Left renal pelvis (tissue), 4 donors: ENCODE measurements at places on chromosomes 11 and 22.
A peak's percentile ranks its signal among the peaks of the same experiment; 100 is the strongest.

DNA sequence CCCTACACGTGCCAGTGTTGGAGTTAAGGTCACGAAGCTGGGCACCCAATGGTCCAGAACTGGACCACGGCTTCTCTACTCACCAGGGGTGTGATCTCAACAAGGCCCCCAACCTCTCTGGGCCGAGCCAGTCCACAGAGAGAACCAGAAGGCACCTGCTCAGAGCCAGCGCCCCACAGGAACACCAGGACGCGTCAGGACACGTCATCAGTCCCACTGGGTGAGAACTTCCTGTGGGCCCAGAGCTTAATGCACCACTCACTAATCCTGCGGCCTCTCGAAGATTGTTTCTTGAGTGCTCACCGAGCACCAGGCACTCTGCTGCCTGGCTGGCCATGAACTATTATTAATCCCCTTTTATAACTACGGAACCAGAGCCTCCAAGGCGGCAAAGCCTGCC lies 10.1 kb downstream of the PHF21B start:
- DNase-seq, result no peak

GRCh38 chr11:75689863-75690609 lies 21.2 kb upstream of the MAP6 start:
- DNase-seq, result peak; percentile 14

GRCh38 chr11:110190885-110191284 lies 97.7 kb downstream of the ZC3H12C start:
- no peak for DNase-seq

- no peak for DNase-seq
These were observed 7.9 kb upstream of the MS4A2 start for GRCh38 chr11:60080535-60080934.

- no peak for DNase-seq
These were observed 4.0 kb downstream of the A4GALT start for GRCh38 chr22:42716649-42717127.

DNA sequence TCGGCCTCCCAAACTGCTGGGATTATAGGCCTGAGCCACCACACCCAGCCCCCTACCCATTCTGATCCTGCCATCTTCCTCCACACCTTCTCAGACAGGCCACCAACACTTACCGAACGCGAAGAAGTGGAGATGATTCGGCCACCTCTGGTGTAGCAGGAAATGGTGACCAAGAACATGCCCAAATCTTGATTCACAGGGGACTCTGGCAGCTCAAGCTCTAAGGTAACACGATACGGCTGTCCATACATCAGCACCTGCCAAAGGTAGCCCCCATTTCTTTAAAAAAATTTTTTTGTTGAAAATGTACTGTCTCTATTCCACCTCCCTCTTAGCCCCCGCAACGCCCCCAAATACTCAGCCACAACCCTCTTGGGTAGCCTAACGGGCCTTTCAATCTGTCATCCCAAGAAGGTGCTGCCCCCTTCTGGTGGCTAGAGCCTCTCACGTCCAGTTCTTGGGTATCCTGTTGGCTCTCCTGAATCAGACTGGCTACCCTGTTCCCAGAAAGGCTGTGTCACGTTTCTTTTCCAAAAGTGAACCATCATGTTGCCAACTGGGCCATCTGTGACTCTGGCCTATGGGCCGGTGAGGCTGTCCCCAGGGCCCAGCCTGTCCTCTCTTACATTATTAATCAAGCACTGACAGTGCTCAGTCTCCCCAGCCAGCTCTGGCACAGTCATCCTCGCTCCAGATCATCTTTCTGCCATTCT lies 5.3 kb upstream of the LRRN4CL start:
- DNase-seq, result no peak

DNA sequence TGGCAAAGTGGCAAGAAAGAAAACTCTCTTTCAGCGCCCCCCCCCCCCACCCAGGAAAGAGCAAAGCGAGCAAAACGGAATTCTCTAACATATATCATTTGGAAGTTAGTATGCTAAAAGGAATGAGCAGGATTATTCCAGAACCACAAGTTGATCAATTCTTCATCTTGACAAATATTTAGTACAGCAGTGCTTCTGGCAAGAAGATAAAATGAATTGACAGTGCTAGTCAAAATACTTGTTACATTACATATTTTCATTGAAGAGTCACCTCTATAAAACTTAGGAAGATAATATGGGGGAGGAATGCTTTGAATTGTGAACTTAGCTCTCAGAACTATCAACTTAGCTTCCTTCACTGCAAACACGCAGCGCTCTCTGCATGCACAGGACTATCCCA lies 377.4 kb downstream of the DYNC2H1 start:
- DNase-seq, result no peak

DNA sequence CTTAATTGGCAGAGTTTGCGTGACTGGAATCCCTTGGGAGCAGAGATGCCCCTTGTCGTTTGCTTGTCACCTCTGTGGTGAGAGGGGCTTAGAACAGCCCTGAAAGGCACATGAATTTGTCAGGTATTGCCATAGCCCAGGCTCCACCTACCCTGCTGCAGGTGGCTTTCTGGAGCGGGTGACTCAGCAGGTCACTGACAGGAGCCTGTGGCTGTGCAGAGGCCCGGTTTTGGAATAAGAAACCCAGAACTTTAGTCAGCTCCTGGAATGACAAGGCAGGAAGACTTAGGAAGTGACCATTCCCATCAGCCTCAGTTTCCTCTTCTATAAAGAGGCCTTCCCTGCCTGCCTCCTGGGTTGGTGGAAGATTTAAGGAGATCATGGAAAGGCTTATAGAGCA lies 539.7 kb downstream of the INSC start:
- no peak for DNase-seq

DNA sequence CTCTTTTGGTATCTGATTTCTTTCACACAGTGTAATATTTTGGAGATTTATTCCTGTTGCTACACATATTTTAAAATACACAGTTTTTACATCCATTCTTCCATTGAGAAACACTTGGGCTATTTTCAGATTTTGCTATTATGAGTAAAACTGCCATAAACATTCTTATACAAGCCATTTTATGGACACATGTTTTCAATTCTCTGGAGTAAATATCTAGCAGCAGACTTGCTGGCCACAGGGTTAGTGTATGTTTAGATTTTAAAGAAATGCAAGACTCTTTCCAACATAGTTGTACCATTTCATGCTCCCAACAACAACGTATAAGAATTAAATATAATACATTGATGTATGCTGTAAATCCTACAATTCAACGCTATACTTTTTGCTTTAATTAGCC lies 360.8 kb upstream of the PITPNB start:
- DNase-seq, result no peak

GRCh38 chr22:44759001-44759400 lies 6.6 kb downstream of the ARHGAP8 start:
- DNase-seq, result no peak

GRCh38 chr11:110463153-110463552 lies 33.4 kb downstream of the FDX1 start:
- peak; percentile 24 for DNase-seq

DNA sequence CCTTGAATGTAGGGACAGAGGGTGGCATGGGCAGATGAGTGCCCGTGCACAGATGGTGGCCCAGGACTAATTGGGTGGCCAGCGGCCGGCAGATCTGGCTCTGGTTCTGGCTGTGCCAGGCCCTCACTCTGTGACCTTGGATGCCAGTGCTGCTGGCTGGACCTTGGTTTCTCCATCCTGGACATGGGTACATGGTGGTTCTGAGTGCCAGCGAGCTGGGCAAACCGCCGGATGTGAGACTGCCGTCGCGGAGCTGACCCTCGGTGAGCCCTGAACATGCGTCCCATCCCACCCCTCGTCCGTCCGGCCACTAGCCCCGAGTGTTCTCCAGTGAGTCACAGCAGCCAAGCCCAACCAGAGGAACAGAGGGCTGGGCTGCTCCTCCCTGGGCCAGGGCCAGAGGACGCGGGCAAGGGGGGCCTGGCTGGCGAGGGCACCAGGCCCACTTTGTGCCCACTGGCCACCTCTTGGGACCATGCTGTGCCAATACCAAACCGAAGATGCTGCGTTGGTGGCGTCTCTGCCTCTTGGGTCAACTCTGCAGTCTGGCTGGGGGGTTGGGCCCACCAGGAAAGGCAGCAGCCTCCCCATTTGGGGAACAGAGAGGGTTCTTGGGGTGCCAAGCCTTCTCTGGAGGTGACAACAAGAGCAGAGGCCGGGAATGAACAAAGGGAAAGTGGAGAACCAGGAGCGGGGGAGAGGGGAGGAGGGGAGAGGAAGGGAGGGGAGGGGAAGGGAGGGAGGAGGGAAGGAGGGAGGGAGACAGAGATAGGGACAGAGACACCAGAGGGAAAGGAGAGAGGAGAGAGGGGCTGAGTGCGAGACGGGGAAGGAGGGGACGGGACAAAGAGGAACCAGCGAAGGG lies 10.7 kb downstream of the LSP1 start:
- peak; percentile 74 for DNase-seq

DNA sequence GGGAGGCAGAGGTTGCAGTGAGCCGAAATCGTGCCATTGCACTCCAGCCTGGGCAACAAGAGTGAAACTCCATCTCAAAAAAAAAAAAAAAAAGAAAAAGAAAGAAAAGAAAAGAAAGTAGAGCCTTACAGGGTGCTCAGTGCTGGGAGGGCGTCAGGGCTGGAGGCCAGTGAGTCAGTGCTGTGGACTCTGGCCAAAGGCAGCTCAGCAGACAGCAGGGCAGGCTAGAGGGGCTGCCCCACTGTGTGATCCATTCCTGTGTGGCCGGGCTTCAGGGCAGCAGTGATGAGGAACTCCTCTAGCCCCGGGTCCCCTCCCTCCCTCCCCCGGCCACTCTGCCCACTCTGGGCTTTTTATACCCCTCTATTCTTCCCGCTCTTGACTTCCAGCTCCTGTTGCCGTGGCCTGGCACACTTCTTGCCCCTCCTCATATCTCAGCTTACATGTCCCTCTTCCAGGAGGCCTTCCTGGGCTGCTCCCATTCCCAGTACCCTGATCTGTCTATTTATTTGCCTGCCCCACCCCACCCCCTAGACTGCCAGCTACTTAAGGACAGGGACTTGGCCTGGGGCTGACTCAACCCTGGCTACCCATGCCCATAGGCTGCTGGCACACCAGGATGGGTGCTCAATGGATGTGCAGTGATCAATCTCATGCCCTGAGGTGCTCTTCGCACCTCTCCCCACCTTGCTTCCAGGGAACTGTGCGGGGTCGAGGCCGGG lies 10.1 kb downstream of the SYT12 start:
- DNase-seq, result no peak

- DNase-seq, result no peak
These were observed 196.3 kb upstream of the ARHGAP20 start for GRCh38 chr11:110908401-110909105.

DNA sequence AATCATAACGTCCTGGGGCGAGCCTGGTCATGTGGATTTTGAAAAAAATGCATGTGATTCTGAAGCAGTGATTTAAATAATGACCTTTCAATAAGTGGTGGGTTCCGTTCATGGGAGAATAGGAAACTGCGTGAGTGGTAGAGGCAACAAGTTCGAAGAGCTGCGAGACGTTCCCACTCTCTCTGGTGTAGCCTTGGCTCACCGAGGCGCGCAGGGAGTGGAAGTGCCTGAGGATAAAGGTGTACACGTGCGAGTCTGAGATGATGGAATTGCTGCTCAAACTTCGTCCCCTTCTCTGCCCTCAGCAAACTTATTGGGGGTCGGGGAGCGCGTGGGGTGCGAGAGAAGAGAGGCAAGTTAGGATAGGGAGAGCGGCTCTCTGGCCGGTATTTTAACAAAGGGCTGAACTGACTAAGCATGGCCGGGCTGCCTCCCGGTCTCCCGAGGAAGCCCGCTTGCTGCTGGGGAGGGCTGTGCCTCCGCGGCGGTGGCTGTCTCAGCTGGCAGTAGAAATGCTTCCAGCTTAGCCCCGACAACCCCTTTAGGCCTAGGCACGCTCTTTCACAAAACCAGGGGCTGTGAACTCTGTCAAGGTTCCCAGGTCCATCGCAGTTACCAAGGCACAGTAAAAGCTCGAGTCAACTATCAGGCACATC lies 875 bp upstream of the STT3A start:
- no peak for DNase-seq

GRCh38 chr11:2140411-2141400 lies 1.5 kb upstream of the IGF2 start:
- no peak for DNase-seq

GRCh38 chr11:113533425-113533698 lies 58.2 kb upstream of the DRD2 start:
- DNase-seq, result no peak

DNA sequence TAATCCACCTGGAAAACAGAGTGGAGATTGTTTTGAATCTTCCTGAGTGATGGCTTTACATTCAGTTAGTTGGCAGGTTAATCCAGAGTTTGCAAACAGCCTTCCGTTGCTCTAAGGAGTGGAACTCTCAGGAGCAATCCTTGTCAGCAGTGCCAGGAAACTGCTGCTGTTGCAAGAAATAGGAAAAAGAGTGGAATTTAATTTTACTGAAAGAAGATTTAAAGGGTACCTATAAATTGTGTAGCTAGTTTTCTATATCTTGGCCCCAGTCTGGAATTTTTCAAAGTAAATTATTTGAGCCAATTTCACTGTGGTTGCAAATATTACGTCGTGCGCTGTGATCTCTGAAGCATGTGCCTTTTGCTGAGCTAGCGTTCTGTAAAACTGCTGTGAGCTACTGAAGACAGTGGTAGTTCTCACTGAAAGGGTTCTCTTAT lies 55.5 kb upstream of the SLC5A12 start:
- peak; percentile 10 for DNase-seq

- DNase-seq, result no peak
These were observed 2.9 kb downstream of the OR51V1 start for GRCh38 chr11:5197536-5197935.

DNA sequence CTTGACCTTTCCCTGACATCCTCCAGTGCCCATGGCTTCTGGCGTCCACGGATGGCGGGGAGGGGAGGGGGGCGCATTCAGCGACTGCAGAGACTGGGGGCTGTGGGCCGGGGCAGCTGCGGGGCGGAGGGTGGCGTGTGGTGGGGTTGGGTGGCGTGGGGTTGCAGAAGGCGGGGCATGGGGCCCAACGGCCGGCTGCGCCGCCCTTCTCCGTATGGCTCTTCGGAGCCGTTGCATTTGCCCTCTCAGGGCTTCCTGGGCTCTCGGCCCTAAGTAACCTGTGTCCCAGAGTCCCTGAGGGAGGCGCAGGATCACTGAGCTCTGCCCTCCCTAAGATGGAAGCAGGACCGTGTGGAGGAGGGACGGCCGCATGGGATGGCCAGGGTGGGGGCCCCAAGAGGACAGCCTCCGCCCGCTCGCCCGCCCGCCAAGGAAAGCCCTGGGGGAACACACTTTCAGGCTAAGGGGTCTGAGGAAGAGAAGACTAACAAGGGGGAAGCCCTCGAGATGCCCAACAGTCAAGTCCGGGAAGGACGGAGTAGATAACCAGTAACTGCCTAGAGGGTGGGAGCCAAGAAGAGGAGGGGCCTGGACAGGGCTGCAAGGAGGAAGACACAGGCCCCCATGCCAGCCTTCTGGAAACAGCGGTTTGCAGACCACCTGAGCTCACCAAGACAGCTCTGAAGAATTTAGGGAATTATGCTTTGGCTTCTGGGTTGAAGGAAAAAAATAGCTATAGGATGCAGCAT lies 9.2 kb upstream of the AIFM3 start:
- no peak for DNase-seq

- no peak for DNase-seq
These were observed 187.8 kb downstream of the CHST1 start for GRCh38 chr11:45477588-45477987.

DNA sequence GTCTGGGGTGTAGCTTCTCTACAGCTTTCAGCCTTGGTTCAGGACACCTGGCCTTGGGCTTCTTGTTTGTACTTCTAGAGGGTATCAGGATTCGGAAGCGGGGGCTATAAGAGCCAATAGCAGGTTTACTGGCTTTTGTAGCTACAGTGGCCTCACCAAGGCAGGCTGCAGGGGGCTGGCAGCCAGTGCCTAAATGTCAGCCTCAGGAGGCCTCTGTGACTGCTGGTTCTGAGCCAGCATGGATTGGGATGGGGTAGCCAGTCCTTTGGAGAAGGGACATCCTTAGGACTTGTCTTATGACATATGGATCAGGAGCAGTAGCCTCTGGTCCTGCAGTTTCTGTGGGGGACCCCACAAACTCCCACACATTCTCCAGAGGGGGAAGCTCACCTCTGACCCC lies 29.9 kb downstream of the EIF3F start:
- no peak for DNase-seq
